ENCODE measurements at places on chromosomes 1 and 21.

DNA sequence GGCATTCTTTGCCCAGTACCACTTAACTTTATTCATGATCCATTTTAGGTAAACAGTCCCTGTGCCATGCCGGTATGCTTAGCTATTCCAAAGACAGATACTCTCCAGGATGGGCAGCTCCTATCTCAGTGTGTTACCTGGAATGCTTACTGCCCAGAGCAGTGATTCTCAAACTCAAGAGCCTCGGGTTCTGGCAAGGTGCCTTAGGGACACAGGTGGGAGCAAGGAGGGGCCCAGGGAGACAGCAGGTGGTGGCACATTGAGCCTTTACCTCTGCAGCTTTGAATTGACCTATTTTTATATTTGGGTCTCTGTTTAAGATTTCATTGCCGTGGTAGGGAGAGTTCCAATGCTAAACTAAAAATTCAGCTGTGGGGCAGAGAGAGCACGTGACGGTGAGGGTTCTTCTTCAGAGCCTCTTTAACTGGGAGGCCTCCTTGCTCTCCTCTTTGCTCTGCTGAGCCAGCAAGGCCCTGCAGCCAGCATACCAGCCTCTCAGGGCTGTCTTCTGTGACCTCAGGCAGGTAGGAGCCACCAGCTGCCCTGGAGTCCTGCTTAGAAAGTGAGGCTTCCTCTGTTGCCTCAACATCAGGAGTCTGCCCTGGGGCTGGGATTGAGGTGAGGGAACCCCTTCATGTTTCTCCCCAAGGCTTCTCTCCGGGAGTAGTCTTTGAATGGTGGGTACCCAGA, 20.2 kb downstream of the PHGDH start:
- DNase-seq, result no peak

GRCh38 chr1:198520524-198521254, 19.8 kb downstream of the ATP6V1G3 start:
- DNase-seq, result no peak

DNA sequence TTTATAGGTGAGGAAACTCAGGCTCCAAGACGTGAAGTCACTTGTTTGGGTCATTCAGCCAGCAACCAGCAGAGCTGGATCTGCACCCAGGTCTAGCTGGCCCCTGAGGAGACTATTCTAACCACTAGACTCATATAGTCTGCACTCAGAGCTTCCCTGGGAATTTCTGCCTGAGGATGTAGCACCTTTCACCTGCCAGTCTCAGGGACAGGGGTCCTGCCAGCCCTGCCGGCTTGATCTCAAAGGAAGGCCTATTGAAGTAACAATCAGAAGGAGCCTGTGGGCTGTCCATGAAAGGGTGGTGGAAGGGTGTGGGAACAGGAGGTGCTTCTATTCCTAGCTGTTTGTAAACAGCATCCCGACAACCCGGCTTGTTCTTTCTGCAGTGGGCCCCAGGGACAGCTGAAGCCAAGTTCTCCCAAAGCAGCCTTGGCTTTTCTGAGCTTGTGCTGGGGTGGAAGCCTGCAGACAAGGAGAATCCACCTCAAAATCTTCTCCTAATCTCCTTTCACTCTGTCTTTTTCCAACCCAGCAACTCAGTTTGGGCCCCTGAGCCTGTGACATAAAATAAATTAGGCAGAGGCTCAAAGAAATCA, 7.8 kb downstream of the LMOD1 start:
- DNase-seq, result no peak

- DNase-seq, result no peak
Observed at GRCh38 chr1:212903664-212904063, 45.6 kb downstream of the FLVCR1 start.

DNA sequence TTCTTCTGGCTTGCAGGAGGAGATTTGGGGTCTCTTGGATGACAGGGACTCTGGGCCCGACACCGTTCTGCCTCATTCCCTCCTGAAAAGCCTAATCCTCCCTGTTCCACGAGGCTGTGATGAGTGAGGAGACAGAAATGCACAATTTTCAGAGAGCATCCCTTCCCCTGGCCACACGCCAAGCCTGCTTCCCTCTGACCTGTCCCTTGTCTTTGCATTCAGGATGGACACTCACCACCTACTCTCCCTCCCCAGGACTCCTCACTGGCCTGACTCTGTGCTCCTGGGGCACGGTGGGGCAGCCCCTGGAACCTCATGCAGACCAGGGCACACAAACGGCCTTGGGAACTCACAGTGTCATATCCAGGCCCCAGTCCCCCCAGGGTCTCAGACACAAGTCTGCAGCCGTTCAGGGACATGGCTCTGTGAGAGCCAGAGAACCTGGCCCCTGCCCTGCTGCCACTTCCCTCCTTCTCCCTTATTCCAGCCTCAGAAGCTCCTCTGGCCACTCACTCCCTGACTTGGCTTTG, 3.5 kb upstream of the PRAMEF12 start:
- DNase-seq, result no peak

GRCh38 chr1:224357626-224358124, 996 bp downstream of the CNIH4 start:
- no peak for DNase-seq

DNA sequence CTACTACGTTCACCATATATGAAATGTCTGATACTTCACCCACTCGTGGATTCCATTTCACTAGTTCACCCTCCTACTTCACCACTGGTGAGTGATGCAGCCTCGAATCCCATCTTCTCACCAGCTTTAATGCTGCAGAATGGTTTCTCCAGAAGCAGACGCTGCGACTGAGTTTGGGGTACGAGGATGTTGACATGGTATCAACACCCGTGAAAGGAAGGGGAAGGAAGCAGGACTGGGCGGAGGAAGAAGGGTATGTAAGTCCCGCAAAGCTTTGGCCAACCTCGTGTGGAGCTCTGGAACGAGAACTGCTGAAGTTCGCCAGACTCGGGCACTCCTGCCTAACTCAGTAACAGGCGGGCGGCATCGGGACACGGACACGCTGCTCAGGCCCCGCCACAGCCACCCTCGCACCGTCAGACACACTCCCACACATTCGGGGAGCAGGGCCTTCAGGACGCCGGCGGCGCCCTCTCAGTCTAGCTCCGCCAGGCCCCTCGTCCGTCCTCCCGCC, 833 bp upstream of the DIP2A start:
- DNase-seq, result peak; percentile 88

GRCh38 chr21:45919593-45919992, 62.0 kb upstream of the COL6A1 start:
- no peak for DNase-seq

DNA sequence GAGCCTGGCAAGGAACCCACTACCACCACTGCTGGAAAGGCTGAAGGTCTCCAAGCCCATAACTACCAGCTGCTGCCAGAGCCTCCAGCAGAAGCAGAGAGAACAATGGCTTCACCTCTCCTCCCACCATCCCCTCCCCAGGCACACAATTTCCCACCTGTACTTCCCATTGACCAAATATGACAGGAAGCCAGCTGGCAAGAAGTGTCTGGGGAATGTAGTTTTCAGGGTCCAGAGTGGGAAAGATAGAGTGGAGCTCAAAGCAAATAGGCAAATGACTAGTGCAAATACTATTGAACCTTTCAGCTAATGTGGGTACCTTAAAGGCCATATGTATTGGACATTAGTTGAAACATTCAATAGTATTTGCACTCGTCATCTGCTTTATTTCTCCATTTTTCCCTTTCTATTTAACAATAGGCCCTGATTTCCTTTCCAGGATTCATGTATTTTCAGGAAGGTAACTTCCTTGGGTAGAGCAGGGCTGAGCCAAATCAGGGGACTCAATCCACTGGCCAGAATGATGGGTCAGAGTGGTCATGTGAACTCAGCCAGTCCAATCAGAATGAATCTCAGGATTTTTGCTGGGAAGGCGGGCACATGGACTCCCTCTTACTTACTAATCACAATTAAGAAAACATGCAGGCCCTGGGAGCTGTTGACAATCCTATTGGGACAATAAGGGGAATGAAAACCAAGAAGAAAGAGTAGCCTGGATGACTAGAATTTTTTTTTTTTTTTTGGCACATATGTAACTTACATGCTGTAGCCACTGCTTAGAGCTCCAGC, 12.1 kb upstream of the NFYC start:
- DNase-seq, result no peak

GRCh38 chr21:17139696-17140095, 373.1 kb upstream of the CXADR start:
- DNase-seq, result no peak

- no peak for DNase-seq
Observed at GRCh38 chr1:181685211-181685610, 201.9 kb downstream of the CACNA1E start.

GRCh38 chr1:10208537-10208936, 1.8 kb upstream of the KIF1B start:
- DNase-seq, result peak; percentile 76

DNA sequence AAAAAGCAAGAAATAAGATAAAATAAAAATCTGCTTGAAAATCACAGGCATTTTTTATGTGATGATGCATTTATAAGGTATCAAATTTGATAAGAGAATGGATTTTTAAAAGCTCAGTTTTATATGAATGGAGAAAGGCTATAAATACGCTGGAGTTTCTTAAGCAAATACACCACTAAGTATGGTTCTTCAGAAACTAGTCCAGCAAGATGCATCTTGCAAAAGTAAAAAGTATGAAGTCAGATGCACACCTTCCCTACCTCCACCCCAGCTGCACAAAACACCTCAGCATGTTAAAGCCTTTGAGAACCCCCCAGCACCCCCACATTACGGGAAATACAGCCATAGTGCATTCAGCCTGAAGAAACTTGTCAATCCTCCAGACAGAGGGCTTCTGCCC, 143.1 kb upstream of the PROX1 start:
- no peak for DNase-seq

DNA sequence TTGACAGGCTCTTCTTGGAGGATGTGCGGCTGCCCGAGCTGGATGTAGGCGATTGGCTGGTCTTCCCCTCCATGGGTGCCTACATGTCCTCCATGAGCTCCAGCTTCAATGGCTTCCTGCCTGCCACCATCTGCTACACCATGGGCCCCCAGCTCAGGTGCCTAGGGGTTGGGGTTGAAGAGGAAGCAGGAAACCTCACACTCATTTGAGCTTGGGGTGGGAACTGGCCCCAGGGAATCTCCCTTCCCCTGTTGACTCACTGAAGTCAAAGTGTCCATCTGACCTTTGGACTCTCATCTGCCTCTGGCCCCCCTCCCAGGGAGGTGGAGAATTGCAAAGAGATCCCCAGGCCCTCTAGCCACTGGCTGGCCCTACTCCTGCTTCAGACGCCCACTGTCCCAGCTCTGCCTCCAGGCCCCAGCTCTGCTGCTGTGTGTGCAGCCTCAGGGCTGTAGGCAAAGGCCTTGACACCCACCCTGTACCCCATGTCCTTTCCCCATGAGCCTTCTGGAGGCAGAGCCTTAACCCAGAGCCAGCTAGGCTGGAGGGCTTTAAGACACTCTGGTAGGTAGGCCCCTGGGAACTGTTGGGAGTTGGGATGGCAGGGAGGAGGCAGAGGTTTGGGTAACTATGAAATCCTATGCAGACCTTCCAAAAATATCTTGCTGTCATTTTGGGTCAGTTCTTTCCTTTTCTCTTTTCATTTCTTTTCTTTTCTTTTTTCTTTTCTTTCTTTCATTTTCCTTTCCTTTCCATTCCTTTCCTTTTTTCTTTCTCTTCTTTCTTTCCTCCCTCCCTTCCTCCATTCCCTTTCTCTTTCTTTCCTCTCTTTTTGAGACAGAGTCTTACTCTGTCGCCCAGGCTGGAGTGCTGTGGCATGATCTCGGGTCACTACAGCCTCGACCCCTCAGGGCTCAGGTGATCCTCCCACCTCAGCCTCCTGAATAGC, 66.9 kb upstream of the TINAGL1 start:
- no peak for DNase-seq

- no peak for DNase-seq
Observed at GRCh38 chr1:192831706-192832355, 23.0 kb downstream of the RGS2 start.

GRCh38 chr1:17819129-17819802, 64.1 kb downstream of the ACTL8 start:
- DNase-seq, result peak; percentile 3

GRCh38 chr1:41305576-41306363, 55.5 kb upstream of the FOXO6 start:
- DNase-seq, result no peak

GRCh38 chr1:28507646-28508434, 2.0 kb downstream of the RCC1 start:
- DNase-seq, result peak; percentile 48

GRCh38 chr1:43235451-43236121, 34.2 kb upstream of the TMEM125 start:
- DNase-seq, result no peak

GRCh38 chr1:48726139-48726538, 50.6 kb downstream of the BEND5 start:
- no peak for DNase-seq

DNA sequence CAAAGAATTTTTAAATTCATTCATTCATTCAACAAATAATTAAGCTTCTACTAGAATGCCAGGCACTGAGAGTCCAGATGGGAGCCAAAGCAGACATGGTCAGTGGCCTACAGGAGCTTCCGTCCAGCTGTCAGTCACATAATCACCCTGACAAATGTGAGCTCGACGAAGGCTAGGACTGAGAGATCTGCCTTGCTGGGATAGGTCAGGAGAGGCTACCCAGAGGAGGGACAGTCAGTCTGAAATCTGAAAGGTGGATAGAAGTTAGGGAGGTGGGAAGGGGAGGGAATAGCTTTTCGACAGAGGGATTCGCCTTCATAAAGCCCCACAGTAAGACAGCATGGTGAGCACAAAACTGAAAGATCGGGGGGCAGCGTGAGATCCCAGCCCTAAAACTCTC, 8.3 kb downstream of the EPHX1 start:
- no peak for DNase-seq

DNA sequence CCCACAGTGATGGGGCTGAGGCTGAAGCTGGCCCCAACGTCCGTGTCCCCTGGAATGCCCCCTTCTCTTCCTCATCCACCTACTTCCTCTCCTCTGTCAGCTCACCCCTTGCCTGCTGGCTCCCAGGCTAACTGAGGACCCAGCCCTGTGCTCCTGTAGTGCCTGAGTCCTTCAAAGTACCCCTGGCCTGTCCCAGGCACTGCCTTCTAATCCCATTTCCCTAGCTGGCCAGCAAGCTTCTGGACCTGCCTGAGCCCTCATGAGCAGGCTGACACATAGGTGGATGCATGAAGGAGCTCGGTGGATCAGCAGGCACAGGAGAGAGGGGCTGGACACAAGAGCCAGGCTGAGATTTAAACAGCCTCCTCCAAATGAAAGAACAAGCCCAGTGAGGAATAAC, 650.8 kb downstream of the NPHP4 start:
- DNase-seq, result no peak

GRCh38 chr1:21937372-21938121, 437 bp upstream of the HSPG2 start:
- DNase-seq, result peak; percentile 92

- peak; percentile 91 for DNase-seq
Observed at GRCh38 chr1:205598841-205599668, 32.8 kb downstream of the ELK4 start.

DNA sequence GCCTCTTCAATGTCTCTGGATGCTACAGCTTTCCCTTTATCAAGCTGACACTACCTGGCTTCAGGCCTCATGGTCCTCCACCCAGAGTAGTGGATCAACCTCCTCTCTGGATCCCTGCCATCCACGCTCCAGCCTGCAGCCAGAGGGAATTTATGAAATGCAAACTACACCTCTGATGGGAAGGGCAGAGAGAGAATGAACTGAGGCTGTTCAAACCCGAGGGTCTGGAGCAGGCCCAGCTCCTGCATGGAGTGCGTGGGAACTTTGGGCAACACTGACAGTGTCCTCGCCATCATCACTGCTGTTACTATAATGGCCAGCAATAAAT, 157.8 kb downstream of the TRABD2B start:
- DNase-seq, result no peak
